Progenitor cell of endocrine pancreas (in vitro differentiated cells): ENCODE measurements at places on chromosomes 7 and 10.

DNA sequence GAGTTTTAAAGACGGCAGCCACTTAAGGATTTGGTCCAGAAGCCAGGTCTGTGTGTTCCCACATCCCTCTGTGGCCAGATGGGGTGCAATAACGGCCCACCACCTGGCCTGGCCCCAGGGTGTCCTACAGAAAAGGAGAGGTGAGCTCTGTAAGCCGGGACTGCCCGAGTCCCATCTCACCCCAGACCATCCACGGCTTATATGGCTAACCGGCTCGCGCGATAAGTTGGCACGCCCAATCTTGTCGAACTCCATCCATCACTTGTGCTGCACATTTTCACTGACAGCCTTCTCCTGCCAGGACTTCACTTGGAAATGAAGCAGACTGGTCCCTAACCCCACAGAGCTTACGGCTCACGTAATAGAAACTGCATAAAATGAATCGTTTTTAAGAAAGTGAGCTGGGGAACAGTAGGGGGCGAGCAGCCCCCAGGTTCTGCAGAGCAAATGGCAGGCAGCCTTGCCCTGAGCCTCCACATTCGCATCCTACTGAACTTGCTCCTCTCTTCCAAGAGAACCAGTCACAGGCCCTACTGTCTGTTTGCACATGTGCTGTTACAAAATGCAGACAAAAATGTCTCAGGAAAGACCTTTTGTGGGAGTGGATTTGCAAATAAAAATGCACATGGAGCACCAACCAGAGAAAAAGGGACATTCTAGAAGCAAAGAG is 98.2 kb downstream of the TNS3 start:
- no peaks in the 10 kb centered on the region for H3K27me3 ChIP-seq
- peaks cover 77% of the 10 kb centered on the region for H3K4me1 ChIP-seq
- no peak for DNase-seq
- no peak overlapping the region for H3K27ac ChIP-seq
- peaks cover 3% of the 10 kb centered on the region for H3K36me3 ChIP-seq

DNA sequence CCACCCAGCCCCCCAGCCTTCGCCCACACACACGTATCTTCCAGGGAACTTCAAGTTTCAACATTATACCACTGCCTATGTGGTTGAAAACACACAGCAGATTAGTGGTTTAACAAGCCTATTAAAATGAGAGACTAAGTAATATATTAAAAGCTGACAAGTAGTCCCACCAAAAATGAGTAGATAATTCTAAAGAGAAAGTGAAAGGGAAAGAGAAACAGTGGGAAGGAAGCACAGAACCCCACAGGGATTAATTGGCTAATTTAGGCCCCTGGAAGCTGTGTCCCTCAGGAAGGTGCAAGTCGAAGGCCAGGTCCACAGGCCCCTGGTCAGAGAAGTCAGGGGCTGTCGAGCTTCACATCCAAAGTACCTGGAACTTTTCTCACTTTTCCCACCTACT is 210.5 kb upstream of the YAE1 start:
- DNase-seq = no peak
- peaks cover 13% of the 10 kb centered on the region for H3K4me1 ChIP-seq
- H3K27ac ChIP-seq = no peak overlapping the region

DNA sequence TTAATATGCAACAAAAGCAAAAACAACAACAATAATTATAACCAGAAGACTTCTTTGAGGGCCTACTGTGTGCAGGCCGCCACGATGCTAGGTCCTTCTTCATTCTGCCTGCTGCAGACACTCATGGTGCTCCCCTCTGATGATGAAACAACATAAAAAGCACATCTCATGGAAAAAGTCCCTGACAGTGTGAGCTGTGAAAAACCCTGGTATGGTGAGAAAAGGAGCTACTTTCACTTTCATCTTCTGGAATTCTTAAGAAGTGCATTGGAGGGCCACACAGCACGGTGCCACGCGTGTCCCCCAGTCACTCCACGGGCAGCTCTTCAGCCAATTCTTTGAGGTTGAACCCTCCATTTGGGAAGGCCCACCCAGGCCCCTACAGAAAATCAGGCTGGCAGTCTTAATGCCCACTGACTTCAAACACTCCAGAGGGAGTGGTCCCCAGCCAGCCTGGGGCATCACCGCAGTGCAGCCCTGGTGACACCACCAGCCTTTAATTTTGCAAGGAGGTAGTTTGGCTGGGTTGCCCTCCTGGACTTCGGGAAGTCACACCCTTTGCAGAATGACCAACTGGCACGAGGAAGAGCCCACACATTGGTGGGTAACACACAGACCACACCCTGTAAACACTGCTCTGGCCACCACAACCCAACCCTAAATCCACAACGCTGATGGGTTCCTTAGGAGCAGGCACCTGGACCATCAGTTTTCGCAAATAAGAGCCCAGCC is 7.7 kb downstream of the KCNMA1 start:
- no peak for DNase-seq
- peaks cover 1% of the 10 kb centered on the region for H3K36me3 ChIP-seq
- H3K27me3 ChIP-seq = peaks cover 58% of the 10 kb centered on the region
- H3K4me3 ChIP-seq = no peak overlapping the region
- no peaks in the 10 kb centered on the region for H3K4me1 ChIP-seq
- H3K27ac ChIP-seq = no peak overlapping the region

GRCh38 chr7:50817561-50817960 is 34.9 kb upstream of the GRB10 start:
- H3K27me3 ChIP-seq = peaks cover 24% of the 10 kb centered on the region
- no peaks in the 10 kb centered on the region for H3K36me3 ChIP-seq
- peaks cover 25% of the 10 kb centered on the region for H3K4me1 ChIP-seq
- no peak overlapping the region for H3K4me3 ChIP-seq

GRCh38 chr7:31997423-31997822 is 72.8 kb downstream of the PDE1C start:
- DNase-seq = no peak
- peaks cover 6% of the 10 kb centered on the region for H3K36me3 ChIP-seq
- no peak overlapping the region for H3K27ac ChIP-seq
- H3K27me3 ChIP-seq = no peaks in the 10 kb centered on the region
- no peak overlapping the region for H3K4me3 ChIP-seq

DNA sequence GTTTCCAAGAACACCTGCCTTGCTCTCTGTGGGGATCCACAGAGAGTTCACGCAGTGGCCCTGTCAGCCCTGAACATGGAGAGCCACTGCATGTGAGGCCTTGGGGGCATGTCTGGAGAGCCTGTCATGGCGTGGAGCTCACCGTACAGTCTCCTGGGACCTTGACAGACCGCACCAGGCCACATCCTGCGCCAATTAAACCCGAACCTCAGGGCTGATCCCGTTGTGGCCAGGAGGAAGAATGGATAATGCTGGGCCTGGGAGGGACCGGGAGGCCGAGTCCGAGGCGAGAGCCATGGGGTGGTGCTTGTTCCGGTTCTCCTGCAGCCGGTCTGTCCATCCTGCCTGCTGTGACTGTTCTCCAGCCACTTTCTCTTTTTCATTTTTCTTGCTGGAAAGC is 68.7 kb downstream of the DNAJB6 start:
- no peak overlapping the region for H3K27ac ChIP-seq
- no peak overlapping the region for H3K4me3 ChIP-seq
- peaks cover 19% of the 10 kb centered on the region for H3K36me3 ChIP-seq
- no peak for DNase-seq
- H3K4me1 ChIP-seq = peaks cover 6% of the 10 kb centered on the region
- no peaks in the 10 kb centered on the region for H3K27me3 ChIP-seq

DNA sequence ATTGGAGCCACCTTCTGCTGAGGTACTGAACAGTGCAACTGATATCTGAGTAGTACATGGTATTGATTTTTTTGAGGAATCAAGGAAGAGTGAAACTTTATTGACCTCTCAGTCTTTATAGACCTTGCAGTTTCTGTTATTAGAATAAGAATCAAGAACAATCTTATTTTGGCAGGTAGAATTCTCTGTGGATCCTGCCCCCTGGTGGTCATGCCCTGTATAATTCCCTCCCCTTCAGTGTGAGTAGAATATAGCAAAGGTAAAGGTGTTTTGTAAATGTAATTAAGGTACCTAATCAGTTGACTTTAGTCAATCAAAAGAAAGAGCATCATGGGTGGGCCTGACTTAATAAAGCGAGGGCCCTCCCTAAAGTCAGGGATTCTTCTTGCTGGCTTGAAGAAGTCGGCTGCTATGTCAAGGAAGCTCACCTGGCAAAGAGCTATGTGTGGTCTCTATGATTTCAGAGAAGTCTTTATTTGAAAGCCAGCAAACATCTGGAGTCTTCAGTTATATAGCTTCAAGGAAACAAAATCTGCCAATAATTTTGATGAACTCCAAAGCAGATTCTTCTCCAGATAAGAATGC is 142.8 kb downstream of the LSM5 start:
- no peaks in the 10 kb centered on the region for H3K36me3 ChIP-seq
- DNase-seq = no peak
- H3K4me3 ChIP-seq = no peak overlapping the region
- H3K4me1 ChIP-seq = no peaks in the 10 kb centered on the region

- H3K4me3 ChIP-seq = no peak overlapping the region
- no peak for DNase-seq
- H3K4me1 ChIP-seq = peaks cover 17% of the 10 kb centered on the region
- H3K27me3 ChIP-seq = peaks cover 4% of the 10 kb centered on the region
Observed at GRCh38 chr10:3708852-3709251, 76.2 kb downstream of the KLF6 start.

DNA sequence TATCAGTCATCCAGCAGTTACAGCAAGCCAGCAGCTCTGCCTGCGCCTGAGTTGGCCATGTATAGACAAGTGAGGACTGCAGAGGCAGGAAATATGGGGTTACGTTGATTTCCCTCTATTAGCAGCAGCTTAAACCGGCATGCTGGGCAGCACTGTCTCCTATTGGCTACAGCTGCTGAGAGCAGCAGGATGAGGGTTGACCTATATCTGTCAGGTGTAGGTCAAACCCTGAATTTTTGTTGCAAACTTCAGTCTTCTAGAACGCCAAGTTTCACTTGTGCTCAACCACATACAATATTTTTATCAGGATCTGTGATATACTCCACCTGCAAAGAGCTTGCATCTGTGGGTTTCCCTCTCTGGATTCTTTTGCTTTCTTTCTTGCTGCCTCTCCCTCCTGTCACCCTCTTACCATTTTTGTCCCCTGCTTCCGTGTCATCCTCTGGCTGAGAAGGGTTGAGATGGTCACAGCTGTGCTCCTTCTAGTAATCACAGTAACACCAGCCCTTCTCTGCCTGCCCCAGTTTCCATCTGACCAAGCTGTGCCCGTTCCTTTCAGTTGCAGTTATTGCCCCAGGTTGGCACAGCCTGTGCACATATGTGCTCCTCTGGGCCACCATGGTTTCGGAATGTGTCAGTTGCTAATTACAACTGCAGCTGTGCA is 23.8 kb upstream of the GLCCI1 start:
- H3K4me1 ChIP-seq = peaks cover 9% of the 10 kb centered on the region
- no peak overlapping the region for H3K4me3 ChIP-seq
- H3K27ac ChIP-seq = no peak overlapping the region
- H3K27me3 ChIP-seq = peaks cover 5% of the 10 kb centered on the region
- H3K36me3 ChIP-seq = no peaks in the 10 kb centered on the region

- no peak overlapping the region for H3K4me3 ChIP-seq
- no peak for DNase-seq
- H3K36me3 ChIP-seq = peaks cover 11% of the 10 kb centered on the region
- H3K4me1 ChIP-seq = peaks cover 2% of the 10 kb centered on the region
Observed at GRCh38 chr7:30433082-30433481, 45.5 kb downstream of the NOD1 start.

GRCh38 chr10:129513312-129513711 is 46.3 kb downstream of the MGMT start:
- no peak overlapping the region for H3K27ac ChIP-seq
- peaks cover 1% of the 10 kb centered on the region for H3K36me3 ChIP-seq
- no peak overlapping the region for H3K4me3 ChIP-seq
- no peaks in the 10 kb centered on the region for H3K27me3 ChIP-seq

- H3K27me3 ChIP-seq = no peaks in the 10 kb centered on the region
- no peak overlapping the region for H3K27ac ChIP-seq
- H3K36me3 ChIP-seq = no peaks in the 10 kb centered on the region
- no peak for DNase-seq
Observed at GRCh38 chr7:10731253-10731773, 242.4 kb upstream of the PHF14 start.

DNA sequence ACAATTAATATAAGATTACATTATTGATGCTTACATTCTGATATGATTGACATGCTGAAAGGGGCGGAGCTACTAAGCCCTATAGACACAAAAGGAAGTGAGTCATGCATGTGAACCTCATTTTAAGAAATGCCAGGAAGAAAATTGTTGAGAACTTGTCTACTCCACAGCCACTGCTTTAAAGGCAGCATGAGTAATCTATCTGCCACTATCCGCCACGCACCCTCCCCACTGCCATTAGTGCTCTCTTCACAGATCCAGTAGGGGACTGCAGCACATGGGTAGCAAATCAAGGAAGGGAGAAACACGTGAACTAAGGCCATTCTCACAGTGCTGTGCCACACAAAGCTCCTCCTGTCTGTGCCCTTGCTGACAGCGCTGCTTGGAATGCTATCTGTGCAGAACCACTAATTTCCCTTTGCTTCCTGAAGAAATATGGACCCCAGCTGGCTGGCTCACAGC is 524.8 kb downstream of the GRM8 start:
- no peaks in the 10 kb centered on the region for H3K27me3 ChIP-seq
- DNase-seq = no peak
- H3K4me3 ChIP-seq = no peak overlapping the region
- H3K36me3 ChIP-seq = no peaks in the 10 kb centered on the region
- no peaks in the 10 kb centered on the region for H3K4me1 ChIP-seq
- H3K27ac ChIP-seq = no peak overlapping the region

GRCh38 chr7:30625283-30625682 is 30.6 kb downstream of the GARS1 start:
- no peaks in the 10 kb centered on the region for H3K4me1 ChIP-seq
- H3K27me3 ChIP-seq = no peaks in the 10 kb centered on the region
- H3K27ac ChIP-seq = no peak overlapping the region
- DNase-seq = no peak
- no peak overlapping the region for H3K4me3 ChIP-seq

GRCh38 chr10:88764110-88764509 is 4.3 kb downstream of the LIPN start:
- DNase-seq = no peak
- no peak overlapping the region for H3K4me3 ChIP-seq
- H3K36me3 ChIP-seq = no peaks in the 10 kb centered on the region
- H3K4me1 ChIP-seq = peaks cover 8% of the 10 kb centered on the region
- no peaks in the 10 kb centered on the region for H3K27me3 ChIP-seq

DNA sequence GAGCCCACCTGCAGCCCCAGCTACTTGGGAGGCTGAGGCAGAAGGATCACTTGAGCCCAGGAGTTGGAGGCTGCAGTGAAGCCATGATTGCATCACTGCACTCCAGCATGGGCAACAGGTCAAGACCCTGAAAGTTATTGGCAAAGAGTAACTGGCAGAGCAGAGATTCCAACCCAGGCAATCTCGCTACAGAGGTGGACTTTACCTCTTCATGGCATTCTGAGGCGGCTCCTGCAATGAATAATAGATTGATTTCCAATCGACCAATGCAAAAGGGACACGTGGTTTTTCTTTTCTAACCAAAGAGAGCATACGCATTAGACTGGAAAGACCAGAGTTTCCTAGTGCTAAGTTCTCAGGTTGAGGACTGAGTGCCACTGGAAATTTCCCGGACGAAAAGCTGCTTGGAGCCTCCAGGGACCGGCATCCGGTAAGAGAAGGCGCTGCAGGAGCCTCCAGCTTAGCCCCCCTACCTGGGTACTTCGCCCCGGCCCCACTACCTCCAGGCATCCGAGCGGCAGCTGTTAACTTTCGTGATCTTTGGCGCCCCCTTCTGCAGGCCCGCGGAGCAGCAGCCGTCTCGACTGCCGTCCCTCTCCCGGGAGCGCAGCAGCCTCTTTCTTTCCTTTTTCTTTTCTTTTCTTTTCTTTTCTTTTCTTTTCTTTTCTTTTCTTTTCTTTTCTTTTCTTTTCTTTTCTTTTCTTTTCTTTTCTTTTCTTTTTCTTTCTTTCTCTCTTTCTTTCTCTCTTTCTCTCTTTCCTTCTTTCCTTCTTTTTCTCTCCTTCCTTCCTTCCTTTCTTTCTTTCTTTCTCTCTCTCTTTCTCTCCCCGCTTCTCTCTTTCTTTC is 4.1 kb downstream of the MBLAC1 start:
- DNase-seq = peak; percentile 86
- H3K4me3 ChIP-seq = no peak overlapping the region
- peaks cover 9% of the 10 kb centered on the region for H3K27me3 ChIP-seq
